ENCODE measurements at places on chromosomes 6 and 20.

GRCh38 chr6:11471261-11471660, 66.3 kb upstream of the TMEM170B start:
- DNase-seq = no peak

GRCh38 chr20:57761413-57761734, 51.6 kb upstream of the PMEPA1 start:
- DNase-seq = no peak

GRCh38 chr6:128112494-128112893, 211.6 kb upstream of the THEMIS start:
- no peak for DNase-seq

DNA sequence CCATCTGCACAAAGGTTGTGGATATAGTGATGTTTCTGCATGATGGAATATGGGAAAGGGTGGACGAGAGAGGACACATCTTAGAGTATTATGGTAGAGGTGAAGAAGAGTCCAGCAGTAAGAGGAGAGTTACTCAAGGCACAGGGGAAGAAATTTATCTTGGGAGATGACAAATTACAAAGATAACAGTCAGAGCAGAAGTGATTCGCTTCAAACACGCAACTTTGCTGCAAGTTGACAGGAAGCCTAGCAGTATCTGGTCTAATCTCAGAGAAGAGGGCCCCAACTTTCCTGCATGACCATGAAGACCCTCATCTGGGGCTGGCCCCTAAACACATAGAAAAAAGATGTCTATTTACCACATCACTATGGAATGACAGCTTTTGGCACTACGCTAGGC, 1.2 kb upstream of the CALHM6 start:
- DNase-seq = no peak

GRCh38 chr6:52162940-52163908, 23.0 kb upstream of the IL17A start:
- DNase-seq = no peak

DNA sequence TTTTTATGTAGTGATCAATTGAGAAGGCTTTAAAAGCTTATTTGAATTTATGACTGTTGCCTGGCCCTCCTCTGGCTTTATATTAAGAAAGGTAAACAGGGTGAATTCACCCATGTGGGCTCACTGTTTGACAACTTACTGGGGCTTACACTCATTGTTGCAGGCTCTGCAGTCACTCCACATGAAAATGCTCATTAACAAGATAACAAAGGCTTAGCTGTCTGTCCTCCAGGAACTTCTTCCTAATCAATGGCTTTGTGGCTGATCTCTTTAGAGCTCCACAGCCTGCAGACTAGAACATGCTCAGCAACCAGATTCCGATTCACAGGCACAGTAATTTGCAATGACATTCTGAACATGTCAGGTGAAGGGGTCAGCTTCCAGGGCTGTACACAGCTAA, 323.2 kb upstream of the MAN1A1 start:
- DNase-seq = no peak

DNA sequence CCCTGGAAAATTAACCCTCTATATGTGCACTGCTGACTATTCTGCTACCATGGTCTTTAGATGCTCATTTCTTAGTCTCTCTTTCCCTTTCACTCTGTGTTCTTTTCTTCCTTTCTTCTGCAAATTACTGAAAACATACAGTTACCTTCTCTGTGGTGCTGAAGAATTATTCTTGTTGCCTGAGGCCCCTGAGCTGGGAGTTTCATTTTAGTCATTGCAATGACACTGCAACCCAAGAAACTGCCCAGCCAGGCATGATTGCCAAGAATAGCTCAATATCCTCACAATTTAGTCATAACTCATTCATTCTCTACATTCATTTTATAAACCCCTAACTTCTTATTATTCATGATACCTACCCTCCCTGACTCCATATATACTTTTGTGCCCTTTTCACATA, 245.8 kb upstream of the RAB32 start:
- DNase-seq = no peak

- DNase-seq = no peak
Measured at GRCh38 chr6:47034926-47035325, 7.2 kb downstream of the ADGRF1 start.

- no peak for DNase-seq
Measured at GRCh38 chr6:35264550-35265274, 5.2 kb downstream of the ZNF76 start.

DNA sequence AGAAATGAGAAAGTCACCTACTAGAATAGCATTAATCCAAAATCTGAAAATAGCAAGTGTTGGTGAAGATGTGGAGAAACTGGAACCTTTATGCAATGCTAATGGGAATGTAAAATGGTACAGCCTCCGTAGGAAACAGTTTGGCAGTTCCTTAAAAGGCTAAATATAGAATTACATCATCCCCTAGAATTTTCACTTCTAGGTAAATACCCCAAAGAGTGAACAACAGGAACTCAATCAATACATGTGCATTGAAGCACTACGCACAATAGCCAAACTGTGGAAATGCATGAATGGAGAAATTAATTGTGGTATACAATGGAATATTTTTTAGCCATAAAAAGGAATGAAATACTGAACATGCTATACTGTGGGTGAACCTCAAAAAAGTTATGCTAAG, 982.0 kb upstream of the FLRT3 start:
- no peak for DNase-seq

GRCh38 chr6:148885925-148886845, 139.4 kb downstream of the UST start:
- DNase-seq = no peak

DNA sequence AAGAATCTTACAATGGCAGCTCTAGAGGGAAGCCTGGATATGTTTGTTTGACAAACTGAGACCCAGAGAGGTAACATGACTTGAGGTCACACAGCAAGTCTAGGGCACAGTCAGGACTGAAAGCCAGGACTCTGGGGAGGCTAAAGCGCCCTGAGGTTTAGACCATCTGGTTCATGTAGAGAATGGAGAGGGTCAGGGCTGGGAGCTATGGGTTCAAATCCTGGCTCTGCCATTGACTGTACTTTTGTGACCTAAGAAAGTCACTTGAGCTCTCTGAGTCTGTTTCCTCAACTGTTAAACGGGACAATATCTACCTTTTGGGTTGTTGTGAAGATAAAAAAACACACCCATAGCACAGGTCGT, 1.1 kb upstream of the TP53INP2 start:
- DNase-seq = no peak

DNA sequence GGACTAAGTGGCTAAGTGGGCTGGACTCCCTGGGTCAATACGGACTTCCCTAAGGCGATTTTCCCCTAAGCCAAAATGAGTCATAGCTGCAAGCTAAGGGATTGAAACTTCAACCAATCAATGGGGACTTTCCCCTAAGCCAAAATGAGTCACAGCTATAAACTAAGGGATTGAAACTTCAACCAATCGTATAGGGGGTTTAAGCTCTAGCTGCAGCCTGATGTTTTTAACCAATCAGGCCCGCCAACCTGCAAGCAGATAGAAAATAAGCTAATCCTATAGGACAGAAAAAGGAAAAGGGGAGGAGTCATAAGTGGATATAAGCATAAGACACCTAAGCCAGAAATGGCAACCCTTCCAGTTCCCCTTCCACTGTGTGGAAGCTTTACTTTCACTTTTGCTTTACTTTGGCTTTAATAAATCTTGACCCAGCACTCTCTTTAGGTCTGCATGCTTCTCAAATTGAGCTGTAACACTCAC, 655.0 kb upstream of the HS3ST5 start:
- no peak for DNase-seq

- no peak for DNase-seq
Measured at GRCh38 chr6:30007132-30007764, 53.8 kb upstream of the POLR1H start.

GRCh38 chr6:3194535-3195419, 32.7 kb downstream of the TUBB2B start:
- DNase-seq = no peak

- no peak for DNase-seq
Measured at GRCh38 chr6:81708113-81708699, 44.3 kb downstream of the TENT5A start.

DNA sequence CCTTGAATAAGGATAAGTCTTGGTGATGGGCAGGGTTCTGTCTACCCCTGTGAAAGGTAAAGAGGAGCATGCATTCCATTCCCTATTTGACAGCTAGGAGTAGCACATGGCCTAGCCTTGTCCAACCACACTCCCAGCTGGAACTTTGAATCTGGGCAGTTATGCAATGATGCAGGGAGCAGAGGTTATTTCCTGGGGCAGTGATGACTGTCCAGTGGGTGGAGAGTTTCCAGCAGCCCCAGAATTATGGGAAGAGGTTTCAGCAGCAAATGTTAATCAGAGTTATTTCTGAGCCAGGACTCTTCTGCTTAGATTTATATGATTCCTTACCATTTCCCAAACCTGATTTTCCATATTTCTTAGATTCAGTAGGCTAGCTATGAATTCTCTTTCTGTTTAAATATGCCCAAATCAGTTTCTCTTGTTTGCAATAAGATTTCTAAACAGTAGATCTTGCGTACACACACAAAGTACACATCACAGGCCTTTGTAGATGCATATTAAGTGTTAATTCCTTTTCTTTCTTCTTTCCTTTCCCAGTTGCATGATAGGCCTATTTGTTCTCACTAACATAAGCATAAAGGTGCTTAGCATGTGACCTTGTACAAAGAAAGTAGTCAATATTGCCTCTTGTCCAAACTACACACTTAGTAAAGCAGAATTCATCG, 17.3 kb upstream of the TXLNB start:
- DNase-seq = no peak

- no peak for DNase-seq
Measured at GRCh38 chr20:6714279-6714711, 53.2 kb upstream of the BMP2 start.

DNA sequence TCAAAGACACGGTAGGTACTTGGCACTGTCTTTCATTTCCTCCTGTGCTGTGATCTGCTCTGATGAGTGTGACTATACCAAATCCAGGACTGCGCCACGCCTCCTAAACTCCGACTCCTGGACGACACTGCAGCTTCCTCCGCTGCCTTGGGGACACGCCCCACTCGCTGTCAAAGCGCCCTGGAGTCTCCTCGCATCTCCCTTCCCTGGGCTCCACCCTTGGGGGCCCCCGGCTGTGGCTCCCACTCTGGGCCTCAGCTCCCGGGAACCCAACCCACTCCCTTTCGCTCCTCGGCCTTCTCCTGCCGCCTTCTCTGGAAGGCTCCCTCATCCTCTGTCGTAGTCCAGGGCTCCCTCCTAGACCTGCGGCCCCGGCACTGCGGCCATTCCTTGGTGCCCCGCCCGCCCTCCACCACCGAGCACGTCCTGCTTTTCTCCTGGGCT, 61.2 kb downstream of the RSPH3 start:
- no peak for DNase-seq

GRCh38 chr20:41005361-41005729, 23.3 kb upstream of the TOP1 start:
- DNase-seq = no peak

- no peak for DNase-seq
Measured at GRCh38 chr6:26299286-26300042, 65.5 kb upstream of the BTN3A2 start.

- DNase-seq = no peak
Measured at GRCh38 chr20:50244352-50245149, 53.9 kb downstream of the CEBPB start.

- peak; percentile 41 for DNase-seq
Measured at GRCh38 chr6:3410385-3411360, 46.2 kb downstream of the SLC22A23 start.

- no peak for DNase-seq
Measured at GRCh38 chr6:67591910-67592309, 1043.2 kb upstream of the ADGRB3 start.

DNA sequence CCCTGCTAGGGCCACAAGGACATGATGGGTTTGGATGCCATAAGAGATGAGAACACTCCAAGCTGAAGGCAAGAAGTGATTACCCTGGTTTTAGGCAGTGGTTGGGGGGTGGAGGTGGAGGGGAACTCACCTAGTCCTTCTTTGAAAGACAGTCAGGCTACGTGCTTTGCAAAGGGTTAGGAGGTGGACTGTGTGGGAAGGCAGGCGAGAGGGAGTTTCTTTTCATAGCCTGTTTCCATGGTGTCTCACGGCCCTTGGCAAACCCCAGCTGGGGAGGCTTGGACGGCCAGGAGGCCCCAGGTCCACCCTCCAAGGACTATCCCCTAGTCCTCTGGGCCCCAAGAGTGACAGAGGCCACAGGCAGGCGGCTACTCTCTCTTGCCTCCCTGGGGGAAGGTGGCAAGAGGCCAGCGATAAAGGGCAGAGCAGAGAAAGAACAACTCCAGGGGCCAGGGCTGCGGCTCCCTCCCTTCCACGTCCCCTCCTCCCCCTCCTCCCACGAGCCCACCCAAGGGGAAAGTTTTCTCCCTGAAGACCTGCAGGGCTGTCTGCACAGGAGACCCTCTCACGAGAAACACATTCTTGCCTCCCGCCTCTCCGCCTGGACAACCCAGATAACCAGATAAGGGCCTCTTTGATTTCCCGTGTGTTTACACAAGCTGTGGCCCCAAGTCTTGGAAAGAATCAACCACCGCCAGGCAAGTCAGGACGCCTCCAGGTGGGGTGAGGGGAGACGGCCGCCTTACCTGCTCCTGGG, 74.4 kb downstream of the NOL4L start:
- no peak for DNase-seq

GRCh38 chr6:29965873-29966601, 23.7 kb downstream of the HLA-A start:
- DNase-seq = no peak

- no peak for DNase-seq
Measured at GRCh38 chr6:108838101-108838717, 10.0 kb upstream of the ARMC2 start.

- DNase-seq = no peak
Measured at GRCh38 chr20:20890751-20891150, 178.3 kb upstream of the RALGAPA2 start.

DNA sequence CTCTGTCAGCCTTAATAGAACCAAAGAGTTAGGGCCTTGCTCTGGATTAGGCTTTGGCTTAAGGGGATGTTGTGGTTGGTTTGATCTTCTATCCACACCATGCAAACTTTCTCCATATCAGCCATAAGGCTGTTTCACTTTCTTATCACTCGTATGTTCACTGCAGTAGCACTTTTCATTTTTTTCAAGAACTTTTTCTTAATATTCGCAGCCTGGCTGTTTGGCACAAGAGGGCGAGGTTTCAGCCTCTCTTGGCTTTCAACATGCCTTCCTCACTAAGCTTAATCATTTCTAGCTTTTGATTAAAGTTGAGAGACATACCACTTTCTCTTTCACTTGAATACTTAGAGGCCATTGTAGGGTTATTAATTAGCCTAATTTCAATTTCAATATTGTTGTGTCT, 193.1 kb downstream of the NRN1 start:
- DNase-seq = no peak

- DNase-seq = no peak
Measured at GRCh38 chr6:128657181-128657580, 136.8 kb upstream of the PTPRK start.

- no peak for DNase-seq
Measured at GRCh38 chr6:40353197-40353966, 233.8 kb downstream of the LRFN2 start.

- no peak for DNase-seq
Measured at GRCh38 chr6:84953111-84953755, 188.8 kb upstream of the TBX18 start.

GRCh38 chr6:63690221-63690620, 54.6 kb downstream of the PHF3 start:
- no peak for DNase-seq
